T-helper 17 cell (primary cell): ENCODE measurements at places on chromosomes 1 and 21.

- DNase-seq: no peak
Observed at GRCh38 chr21:15053500-15053899, 11.3 kb downstream of the NRIP1 start.

DNA sequence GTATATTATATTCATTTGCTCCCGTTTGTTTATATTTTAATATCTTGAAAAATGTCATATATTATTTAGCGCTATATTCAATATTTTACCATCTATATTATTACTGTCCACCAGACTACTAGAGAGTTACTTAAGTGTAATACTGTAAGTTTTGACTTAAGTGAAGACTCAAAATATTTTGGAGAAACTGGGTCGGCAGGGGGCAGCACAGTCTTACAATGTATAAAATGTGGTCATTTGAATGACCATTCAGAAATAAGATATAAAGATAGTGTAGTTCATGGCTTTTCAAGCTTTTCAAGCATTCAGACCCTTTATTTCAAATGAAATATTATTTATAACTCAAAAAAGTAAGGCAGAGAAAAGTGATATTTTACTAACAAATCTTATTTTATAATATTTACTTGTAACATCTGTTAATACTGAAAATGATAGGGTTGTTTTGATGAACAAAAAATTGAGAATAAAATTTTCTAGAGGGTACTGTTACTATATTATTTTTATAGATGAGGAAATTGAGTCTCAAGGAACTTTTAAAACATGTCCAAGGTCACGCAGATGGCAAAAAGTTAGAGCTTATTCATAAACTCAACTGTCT lies 89.0 kb upstream of the SERTAD4 start:
- DNase-seq: no peak

DNA sequence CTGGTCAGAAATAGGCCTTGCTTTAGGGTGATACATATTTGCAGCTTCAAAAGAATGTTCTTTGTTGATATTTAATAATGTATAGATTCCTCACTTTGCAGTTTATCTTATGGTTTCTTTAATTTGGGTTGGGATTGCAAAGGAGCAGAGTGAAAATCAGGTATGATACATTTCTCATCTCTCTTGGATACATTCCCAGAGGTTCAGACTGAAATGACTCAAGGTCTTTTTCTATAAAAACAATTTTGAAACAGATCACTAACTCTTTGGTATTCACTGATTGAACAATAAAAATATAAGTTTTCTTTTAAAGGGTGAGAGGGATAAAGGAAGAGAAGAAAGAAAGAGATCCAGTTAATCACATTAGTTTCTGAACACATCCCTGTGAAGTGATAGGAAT lies 606.5 kb upstream of the CAMK1G start:
- DNase-seq: no peak

DNA sequence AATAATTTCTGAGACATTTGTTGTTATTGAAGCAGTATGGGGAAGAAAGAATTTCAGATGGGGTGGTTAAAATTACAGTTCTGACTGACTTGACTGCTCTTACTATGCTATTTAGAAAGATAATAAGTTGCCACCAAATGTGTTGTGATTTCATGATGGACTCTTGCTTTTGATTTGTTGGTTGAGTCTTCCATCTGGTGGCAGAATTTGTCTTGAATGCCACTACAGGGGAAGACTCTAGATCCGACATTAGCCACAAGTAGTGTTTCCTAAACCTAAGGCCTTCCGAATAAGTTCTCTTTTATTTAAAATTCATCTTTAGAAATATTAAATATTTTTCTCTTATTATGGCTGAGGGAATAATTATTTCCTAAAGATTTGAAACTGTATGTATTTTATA lies 190.9 kb upstream of the ADGRL4 start:
- no peak for DNase-seq

DNA sequence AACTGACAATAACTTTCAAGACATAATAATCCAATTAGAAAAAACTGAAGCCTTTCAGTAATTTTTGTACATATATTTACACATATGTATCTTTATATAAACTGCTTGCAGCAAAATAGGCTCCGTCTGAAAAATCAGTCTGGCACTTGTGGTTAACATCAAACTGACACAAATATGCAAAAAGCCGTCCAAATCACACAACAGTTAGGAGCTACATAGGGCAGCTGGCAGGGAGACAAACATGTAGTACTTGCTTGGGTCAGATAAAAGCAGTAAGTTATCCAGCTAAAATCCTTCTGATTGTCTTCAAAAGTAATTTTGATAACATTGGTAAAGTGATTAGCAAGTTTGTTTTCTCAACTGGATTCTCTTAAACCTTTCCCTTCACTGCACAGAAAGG lies 14.7 kb upstream of the GUCA2A start:
- no peak for DNase-seq

- no peak for DNase-seq
Observed at GRCh38 chr1:56424744-56425493, 154.4 kb downstream of the PLPP3 start.

DNA sequence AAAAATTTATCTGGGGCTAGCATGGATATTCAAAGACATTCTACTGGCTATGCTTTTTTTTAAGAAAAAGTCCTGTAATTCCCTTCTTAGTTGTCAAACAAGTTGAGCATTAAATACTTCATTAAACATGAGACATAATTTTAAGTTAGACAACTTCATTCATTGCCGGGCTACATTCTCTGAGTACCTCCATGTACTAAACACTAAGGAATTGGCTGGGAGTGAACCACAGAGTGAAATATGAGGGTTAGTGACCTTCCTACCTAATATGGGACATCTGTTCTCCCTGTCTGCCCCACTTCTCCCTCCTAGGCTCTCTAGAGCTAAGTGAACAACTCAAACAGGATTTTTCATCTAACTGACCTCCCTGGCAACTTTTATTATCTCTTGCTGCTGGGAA lies 370.4 kb downstream of the VAV3 start:
- no peak for DNase-seq

DNA sequence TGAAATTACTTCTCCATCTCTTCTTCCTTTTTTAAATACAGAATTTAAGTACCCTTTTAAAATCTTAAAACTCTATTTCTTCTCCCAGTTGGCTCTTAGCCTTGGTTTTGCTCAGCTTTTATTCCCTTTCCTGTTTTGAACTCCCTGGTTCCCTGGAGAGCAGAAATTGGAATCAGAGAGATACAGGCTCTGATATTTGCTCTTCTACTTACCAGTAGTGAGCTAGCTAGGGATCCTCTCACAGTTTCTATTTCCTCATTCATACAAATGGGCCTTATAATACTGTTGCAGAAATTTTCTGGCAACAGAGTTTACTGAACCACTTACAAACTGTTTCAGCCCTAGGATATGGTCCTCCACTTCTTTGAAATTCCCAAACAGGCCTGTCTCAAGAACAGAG lies 606.3 kb downstream of the NUF2 start:
- no peak for DNase-seq
